GM19239 (cell line): ENCODE measurements at places on chromosomes 7 and 10.

DNA sequence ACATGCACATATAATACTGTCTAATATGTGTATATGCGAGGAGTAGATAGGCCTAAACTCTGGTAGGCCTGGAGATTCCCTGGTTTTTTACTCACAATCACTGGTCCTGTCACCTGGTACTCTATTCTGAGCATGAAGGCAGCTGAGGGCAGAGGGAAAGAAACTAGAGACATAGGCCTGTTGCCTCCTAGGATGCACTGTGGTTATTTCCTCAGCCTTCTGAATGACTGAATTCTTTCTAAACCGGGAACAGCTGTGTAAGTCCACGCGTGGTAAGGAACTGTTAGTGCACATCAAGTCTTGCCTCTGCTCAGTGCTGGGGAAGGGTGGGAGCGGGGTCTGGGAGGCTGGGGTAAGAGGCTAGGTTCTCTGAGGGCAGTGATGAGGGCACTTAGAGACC, 7.7 kb downstream of the KAZALD1 start:
- DNase-seq: no peak

GRCh38 chr10:124671486-124672075, 72.6 kb downstream of the FAM53B start:
- DNase-seq: no peak

DNA sequence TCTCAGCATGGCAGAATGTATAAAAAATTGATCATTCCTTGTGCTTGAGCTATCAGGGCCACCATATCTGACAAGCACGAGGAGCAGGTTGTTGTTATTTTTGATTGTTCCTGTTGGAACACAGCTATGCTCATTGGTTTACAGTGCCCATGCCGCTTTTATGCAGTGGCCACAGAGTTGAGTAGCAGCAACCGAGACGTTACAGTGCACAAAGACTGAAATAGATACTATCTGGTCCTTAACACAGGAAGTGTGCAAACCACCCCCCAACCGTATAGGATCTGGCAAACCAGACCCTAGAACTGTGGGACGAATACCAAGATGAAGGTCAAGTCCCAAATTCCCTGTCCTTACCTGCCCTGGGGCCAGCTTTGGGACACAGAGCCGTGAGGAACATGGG, 216.6 kb downstream of the KLF6 start:
- DNase-seq: no peak

DNA sequence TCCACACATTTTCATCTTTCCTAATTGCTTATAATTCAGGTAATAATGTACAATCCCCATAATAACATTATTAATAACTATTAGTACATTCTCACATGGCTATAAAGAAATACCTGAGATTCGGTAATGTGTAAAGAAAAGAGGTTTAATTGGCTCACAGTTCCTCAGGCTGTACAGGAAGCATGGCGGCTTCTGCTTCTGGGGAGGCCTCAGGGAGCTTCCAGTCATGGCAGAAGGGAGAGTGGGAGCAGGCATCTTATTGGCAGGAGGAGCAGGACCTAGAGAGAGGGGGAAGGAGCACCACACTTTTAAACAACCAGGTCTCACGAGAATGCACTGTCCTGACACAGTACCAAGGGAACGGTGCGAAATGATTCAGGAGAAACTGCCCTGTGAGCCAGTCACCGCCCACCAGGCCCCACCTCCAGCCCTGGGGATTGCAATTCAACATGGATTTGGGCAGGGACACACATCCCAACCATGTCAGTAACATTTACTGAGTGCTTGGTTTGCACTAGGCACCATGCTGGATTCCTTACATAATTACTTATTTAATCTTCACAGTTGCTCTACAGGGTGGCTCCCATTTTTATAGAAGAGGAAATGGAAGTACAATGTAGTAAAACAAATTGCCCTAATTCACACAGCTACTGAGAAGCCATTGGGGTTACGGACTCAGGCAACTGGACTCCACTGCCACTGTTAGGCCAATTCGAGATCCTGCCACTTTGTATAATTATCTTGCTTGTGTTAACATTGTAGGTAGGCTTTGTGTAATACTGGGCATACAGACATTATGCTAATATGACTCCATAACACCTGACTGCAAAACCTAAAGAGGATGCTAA, 8.7 kb upstream of the ESYT2 start:
- no peak for DNase-seq

DNA sequence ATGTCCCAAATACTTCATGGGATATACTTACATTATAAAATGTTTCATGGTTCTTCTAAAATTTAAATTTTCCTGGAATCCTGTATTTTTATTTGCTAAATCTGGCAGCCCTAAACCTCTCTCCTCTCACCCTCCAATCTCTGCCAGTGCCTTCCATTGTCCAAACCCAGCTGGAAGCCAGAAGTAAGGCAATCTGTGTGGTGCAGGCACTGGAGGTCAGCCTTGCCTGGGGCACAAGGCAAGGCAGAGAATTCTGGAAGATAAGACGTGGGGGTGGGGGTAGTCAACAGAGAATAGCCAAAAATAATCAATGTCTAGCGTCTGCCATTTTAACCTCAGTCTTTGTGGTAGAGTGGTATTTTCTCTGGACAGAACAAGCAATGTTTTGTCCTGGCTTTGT, 381.7 kb downstream of the GPAM start:
- no peak for DNase-seq

DNA sequence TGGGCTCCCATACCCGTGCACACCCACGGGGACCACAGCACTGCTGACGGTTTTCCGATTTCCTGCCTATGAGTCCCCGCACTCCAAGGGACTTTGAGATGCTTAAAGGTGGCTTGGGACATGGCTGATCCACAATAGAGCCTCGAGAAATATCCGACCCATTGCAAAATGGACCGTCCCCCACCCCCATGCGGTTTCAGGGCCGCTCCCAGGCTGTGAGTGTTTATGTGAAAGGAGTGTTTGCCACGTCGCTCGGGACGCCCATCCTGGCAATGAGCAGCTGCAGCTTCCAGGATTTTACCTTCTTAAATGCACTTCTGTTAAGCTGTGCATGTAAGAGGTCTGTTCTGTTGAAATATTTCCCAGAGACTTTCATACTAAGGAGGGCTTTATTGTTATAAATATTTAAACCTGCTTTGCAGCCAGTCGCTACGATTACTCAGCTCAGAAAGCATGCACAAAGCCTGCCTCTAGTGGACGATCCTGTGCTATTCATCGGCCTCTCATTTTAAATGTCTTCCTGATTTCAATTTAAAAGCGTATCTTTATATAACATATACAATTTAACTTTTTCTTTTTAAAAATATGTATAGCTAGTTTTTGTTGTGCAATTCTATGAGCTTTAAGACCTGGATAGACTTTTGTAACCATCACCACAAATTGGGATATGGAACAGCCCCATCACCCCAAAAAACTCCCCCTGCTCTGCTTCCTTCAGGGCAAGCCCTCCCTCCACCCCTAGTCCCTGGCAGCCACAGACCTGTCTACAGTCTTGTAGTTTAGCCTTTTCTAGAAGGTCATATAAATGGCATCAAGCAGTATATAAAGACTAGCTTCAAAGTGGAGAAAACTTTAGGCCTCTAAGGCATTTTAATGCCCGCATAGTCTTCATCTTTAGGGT, 418.3 kb downstream of the PAXIP1 start:
- no peak for DNase-seq

- DNase-seq: no peak
Measured at GRCh38 chr7:37659971-37660565, 23.5 kb upstream of the GPR141 start.

DNA sequence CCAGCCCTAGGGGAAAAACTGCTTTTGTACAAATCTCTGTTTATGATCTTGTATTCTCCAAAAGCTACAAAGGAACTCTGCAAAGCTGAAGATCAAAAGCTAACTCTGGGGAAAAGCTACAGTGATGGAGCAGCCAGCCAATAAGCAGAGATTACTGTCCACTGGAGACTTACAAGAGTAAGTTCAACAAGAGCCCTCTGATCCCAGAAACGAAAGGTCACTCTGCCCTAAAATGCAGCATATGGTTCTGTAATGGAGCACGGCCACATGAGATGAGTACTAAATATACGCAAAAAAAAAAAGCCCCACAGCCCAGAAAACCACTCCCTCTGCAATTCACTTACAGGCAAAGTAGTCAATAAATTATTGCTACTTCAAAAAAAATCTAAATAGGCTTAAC, 60.1 kb downstream of the ERCC6 start:
- no peak for DNase-seq

- DNase-seq: no peak
Measured at GRCh38 chr10:73653701-73654100, 2.1 kb downstream of the SYNPO2L start.

- DNase-seq: no peak
Measured at GRCh38 chr10:30231071-30231652, 117.9 kb downstream of the MTPAP start.

GRCh38 chr7:94481279-94481678, 28.3 kb upstream of the CASD1 start:
- DNase-seq: no peak

- DNase-seq: no peak
Measured at GRCh38 chr7:40324914-40325313, 190.1 kb downstream of the SUGCT start.

GRCh38 chr7:66352071-66352470, 146.9 kb downstream of the TPST1 start:
- DNase-seq: no peak

GRCh38 chr7:38675494-38676106, 44.4 kb upstream of the AMPH start:
- no peak for DNase-seq

DNA sequence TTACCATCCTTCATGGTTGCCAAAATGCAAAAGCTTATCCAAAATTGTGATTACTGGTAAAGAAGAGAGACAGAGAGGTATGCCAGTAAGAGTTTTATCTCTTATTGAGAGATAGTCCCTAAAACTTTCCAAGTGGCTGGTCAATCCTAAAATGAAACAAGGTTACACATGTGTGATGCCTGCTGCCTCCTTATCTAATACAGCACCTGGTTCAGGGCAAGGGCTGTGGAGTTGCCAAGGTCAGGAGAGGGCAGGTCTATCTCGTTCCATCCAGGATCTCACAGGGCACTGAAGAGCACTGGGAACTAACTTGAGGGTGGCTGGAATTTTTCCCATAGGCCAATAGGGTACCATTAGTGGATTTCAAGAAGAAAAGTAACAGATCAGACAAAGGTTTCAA, 18.3 kb downstream of the VOPP1 start:
- no peak for DNase-seq

- no peak for DNase-seq
Measured at GRCh38 chr7:132475669-132476116, 100.6 kb downstream of the PLXNA4 start.

GRCh38 chr10:24935504-24936292, 16.7 kb downstream of the PRTFDC1 start:
- no peak for DNase-seq

- DNase-seq: no peak
Measured at GRCh38 chr10:130128062-130128781, 8.0 kb upstream of the GLRX3 start.

GRCh38 chr7:22184549-22185199, 172.3 kb downstream of the RAPGEF5 start:
- no peak for DNase-seq

GRCh38 chr10:77819210-77820112, 107.1 kb downstream of the DLG5 start:
- DNase-seq: no peak

GRCh38 chr7:126022452-126022851, 1092.8 kb upstream of the POT1 start:
- DNase-seq: no peak

- DNase-seq: no peak
Measured at GRCh38 chr10:77832238-77832637, 94.3 kb downstream of the DLG5 start.

- no peak for DNase-seq
Measured at GRCh38 chr7:79647711-79648110, 194.2 kb upstream of the MAGI2 start.

- no peak for DNase-seq
Measured at GRCh38 chr7:79096361-79096805, 357.1 kb downstream of the MAGI2 start.

DNA sequence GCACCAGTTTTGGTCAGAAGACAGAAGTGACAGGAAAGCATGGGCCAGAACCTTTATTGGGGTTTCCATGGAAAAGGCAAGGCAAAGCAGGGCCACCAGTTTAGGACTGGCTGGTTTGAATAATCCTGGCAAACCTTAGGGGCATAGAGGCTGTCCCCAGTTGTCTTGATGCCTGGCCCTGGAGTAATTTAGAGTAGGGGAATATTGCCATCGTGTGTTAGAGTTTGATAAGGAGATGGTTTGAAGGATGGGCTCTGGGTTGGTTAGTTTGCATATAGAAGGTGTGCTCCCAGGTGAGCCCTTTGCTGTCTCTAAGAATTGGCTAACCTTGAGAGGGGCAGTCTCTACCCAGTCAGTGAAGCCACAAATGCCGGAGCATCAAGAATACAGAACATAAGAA, 79.6 kb downstream of the ZNF777 start:
- DNase-seq: no peak

DNA sequence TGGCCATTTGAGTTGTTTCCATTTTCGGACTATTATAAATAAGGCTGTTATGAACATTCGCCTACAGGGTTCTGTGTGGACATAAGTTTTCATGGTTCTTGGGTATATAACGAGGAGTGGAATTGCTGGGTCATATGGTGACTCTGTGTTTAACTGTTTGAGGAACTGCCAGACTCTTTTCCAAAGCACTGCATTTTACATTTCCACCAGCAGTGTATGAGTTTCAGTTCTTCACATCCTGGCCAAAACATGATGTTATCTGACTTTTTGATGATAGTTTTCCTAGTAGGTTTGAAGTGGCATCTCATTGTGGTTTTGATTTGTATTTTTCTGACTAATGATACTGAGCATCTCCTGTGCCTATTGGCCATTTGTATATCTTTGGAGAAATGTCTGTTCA, 5.4 kb downstream of the SUV39H2 start:
- DNase-seq: no peak

DNA sequence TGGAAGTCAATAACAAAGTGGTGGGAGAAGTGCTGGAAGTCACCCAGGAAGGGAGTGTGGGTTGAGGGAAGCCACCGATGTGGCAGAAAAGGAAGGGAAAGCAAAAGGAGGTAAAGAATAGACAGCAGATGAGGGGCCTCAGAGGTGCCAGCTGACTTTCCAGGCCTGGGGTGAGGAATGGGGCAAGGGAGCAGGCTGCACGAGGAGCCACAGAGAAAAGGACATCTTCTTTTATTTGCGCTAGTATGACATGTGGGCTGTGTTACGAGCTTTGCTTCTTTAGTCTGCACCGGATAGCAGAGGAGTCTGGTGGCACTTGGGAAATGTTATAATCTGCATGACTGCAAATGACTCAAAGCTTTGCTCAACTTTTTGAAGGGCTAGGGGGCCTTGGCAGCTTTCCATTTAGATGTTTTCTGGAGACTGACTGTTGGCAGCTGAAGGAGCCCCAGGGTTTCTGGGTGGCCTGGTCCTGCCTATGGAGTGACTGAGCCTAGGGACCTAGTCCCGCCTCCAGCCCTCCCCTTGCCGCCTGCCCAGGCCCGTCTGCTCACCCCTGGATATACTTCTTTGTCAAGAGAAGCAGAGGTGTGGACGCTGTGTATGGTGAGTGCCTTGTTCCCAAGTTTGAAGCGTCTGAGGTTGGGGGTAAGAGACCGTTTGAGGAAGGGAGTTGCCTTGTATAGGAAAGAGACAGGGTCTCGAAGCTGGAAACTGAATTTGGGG, 5.1 kb downstream of the PRXL2A start:
- no peak for DNase-seq
